NCI-H1694 treated with DMSO at 0.1 percent for 48 hours (cell line): ENCODE measurements at places on chromosomes 7 and 10.
A peak's percentile ranks its signal among the peaks of the same experiment; 100 is the strongest.

DNA sequence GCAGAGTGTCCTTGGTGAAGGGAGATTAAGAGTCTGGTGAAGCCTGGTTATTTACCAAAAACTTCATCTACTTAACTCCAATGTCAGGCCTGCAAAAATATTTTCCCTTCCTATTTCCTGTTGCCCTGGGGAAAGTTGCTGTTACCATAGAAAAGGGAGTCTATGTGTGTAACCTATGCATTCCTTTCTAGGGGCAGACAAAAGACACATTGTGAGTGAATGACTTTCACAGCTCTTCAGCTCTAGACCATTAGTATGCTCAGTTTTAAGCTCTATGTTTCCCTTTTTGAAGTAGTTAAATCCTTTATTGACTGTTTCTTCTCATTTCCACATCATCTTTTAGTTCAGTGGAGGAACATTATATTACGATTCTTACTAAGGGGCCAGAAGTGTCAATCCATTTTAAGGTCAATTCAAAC is 45.6 kb upstream of the SGCE start:
- DNase-seq: no peak

- no peak for DNase-seq
Measured at GRCh38 chr10:11841375-11841774, 18.2 kb downstream of the PROSER2 start.

DNA sequence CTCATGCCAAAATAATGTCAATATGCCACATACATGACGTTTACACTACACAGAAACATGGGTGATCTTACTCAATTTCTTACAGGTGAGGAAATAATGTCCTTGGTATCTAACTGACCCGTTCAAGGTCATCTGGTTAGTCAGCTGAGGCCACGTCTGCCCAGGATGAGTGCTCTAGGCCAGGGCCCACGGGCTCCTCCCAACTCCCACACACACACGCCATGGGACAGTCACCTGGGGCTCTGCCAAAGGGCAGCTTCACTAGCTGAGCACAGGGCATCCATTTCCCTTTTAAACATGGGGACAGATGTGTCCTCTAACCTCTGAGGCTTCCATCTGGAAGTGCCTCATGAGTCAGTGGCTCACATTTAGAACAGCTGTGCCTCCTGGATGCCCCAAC is 123.9 kb downstream of the TNS3 start:
- peak; percentile 5 for DNase-seq

- DNase-seq: no peak
Measured at GRCh38 chr7:48350515-48350914, 179.3 kb downstream of the ABCA13 start.

DNA sequence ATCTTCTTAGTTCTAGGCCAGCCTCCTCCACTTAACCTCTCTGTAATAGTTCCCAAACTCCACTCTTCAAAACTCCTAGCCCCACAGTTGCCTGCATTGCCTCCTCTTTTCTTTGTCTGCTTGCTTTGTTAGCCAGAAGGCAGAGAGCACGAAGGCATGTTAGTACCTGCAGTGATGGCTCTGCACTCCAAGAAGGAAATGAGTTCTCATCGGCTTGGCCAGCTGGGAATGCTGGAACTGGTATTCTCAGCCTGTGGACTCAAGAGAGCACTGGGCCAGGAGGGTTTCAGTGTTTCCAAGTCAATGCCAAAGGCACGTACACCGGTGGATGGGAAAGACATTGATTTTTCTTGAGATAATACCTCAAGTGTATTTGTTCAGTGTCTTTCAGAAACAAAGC is 66.3 kb upstream of the HABP2 start:
- DNase-seq: no peak

DNA sequence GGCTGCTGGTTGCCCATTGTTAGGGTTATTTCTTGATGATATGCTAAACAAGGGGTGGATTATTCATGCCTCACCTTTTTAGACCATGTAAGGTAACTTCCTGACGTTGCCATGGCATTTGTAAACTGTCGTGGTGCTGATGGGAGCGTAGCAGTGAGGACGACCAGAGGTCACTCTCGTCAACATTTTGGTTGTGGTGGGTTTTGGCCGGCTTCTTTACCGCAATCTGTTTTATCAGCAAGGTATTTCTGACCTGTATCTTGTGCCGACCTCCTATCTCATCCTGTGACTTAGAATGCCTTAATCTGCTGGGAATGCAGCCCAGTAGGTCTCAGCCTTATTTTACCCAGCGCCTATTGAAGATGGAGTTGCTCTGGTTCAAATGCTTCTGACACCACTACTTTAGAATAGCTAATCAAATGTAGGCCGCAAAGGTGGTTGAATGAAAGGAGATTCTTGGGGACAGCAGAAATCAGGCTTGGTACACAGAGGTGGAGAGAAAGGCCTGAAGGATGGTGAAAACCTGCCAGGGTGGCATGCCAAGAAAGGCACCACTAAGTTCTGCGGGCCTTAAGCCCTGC is 17.9 kb upstream of the SMO start:
- DNase-seq: no peak
